ENCODE measurements at places on chromosomes 5 and 9. TPM values are rescaled to one million over a fixed set of nuclear protein-coding genes. Genes with fewer than 3 reads are reported as not detected.

DNA sequence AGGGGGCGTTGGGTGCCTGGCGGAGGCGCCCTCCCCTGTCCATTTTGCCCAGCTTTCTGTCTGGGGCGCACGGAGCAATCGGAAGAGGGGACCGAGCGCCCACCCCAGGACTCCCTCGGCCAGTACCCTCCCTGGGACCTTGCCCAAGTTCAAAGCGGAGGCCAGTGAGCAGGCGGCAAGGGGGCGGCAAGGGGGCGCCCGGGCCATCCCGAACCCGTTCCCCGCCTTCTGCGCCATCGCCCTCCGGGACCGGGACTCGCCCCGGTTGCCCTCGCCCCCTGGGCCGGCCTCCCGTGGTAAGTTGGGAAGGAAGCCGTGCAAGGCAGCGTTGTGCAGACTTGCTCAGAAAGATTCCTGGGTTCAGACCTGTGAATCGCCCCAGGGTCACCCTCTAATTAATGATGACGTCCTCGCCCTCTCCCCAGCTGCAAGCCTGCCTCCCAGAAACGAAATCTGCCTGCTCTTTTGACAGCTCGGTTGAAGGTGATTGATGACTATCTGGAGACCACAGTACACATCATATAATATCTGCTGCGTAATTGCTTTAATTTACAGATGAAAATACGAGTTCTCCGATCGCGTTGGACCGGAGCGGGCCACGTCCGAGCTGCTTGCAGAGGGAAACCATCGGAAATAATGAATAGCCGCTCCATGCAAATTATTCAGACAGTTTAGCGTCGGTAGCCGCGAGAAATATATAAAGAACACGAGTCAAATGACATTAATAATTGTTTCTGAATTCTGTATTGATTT is 1.4 kb upstream of the IRX4 start:
- peak; percentile 94 for DNase-seq

IRX2 gene
- 27.1 TPM for polyA plus RNA-seq

ADAMTSL2 gene
- polyA plus RNA-seq, result not detected

GRCh38 chr5:73996151-73996755 is 370.3 kb downstream of the ARHGEF28 start:
- no peak for DNase-seq

DNA sequence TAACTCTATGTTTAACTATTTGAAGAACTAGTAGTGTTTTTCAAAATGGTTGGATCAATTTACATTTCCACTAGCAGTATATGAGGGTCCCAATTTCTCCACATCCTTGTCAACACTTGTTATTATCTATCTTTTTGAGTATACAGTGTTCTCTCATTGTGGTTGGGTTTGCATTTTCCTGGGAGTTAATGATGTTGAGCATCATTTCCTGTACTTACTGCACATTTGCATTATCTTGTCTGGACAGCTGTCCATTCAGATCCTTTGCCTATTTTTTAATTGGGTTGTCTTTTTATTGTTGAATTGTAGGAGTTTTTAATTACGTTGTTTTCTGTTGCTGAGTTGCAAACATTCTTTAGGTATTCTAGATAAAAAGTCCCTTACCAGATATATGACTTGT is 103.4 kb upstream of the LRRTM2 start:
- DNase-seq, result no peak

GRCh38 chr5:176731506-176732160 is 78.7 kb upstream of the UNC5A start:
- DNase-seq, result no peak

- no peak for DNase-seq
Observed at GRCh38 chr5:17378346-17378997, 119.6 kb upstream of the TAF11L2 start.

NME5 gene
- polyA plus RNA-seq, result 0.05 TPM

GRCh38 chr9:114276908-114277821 is 45.7 kb upstream of the ORM1 start:
- DNase-seq, result peak; percentile 85

DNA sequence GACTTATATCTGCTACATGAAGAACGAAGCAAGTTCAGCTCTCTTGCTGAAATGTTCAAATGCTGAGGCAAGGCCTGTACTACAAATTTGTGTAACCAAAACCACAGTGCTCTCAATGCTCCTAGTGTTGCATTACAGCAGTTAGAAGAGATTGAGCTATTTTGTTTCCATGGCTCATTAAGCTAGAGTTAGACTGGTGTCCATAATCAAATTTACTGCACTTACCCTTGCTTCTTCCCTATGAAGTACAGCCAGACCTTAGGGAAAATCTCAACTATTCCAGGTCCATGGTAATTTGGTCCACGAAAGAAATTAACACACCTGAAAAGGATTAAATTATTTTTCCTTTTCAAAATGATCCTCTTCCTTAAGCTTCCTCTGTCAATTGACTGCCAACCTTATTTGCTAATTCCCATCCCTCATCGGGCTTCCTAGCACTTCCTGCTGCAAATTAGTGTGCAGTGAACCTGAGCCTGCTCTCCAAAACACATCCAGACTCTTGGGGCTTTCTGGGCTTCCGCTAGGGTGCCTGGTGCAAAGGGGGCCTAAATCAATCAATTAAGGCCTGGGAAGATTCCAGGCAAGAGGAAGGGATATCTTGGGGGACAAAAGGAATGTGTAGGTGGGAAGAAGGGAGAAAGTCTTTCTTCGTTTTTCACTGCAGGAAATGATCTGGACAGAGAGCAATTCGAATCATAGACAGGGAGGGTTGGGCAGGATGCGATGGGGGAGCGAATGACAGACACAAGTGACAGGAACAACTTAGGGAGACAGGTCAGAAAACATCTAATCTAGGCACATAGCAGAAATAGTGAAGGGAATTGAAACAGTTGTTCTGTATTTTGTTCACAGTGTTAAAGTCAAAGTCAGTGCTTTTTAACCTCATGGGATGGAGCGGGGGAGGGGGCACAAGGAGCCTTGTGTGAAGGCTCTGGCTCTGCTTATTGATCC is 542.4 kb downstream of the RAB3C start:
- DNase-seq, result no peak

DNA sequence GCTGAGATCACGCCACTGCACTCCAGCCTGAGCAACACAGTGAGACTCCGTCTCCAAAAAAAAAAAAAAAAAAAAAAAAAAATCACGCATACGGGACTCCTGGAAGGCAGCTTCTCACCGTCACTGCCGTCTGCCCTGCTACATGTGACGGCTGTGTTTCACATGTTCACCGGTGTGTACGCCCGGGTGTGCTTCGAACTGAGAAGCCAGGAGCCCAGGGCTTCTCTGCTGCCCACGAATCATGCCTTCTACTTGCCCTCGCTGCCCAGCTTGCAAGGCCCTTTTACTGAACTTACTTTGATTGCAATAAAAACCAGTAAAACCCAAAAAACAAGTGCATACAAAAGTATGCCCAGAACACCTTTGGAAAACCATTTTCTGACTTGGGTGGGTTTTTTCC is 5.8 kb upstream of the NKD2 start:
- no peak for DNase-seq

TAF9 gene
- 167 TPM for polyA plus RNA-seq

DNA sequence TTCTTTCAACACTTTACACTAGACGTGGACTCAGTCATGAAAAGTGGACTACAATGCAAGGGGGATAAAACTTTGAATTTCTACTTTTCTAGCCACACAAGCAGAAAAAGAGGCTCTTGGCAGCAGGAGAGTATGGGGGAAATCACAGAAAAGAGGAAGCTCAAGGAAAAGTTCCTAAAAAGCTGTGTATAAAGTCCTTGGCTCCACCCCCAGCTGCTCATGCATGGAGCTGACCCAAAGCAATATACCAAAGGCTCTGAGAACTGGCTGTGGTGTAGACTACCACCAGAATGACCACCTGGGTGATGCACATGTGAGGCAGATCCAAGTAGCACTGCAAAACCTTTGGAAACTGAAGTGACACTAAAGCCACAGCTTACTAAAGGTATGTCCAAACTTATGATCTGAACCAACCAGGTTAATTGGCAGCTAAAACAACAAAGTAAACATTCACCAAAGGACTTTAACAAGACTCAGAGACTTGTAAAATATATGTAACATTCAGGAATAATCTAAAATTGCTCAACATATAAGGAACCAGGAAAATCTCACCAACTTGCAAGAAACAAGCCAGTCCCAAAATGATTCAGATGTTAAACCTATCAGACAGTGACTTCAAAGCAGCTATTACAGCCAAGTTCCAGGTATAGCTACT is 55.5 kb upstream of the RASGRF2 start:
- DNase-seq, result no peak

ANKRD20A1 gene
- polyA plus RNA-seq, result 0.21 TPM

GRCh38 chr5:178651046-178651810 is 24.4 kb upstream of the CLK4 start:
- DNase-seq, result no peak

DNA sequence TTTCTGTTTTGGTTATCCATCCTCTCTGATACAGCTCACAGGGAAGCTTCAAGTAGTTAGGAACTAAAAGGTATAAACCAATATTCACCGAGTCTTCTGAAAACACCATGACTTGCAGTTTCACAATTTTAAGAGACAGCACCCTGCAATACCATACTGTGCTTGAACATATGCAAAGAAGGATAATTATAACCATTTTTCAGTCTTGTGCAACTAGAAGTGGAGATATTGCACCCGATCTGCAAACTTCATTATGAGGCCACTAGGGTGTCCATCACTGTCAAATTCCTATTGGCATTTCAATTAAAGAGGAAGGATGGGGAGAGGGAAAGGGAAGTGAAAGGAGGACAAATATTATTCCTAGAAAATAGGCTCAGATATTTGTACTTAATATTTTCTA is 32.4 kb upstream of the CEP120 start:
- DNase-seq, result no peak

SECISBP2 gene
- polyA plus RNA-seq, result 24.3 TPM

GRCh38 chr9:111051400-111051799 is 13.1 kb upstream of the LPAR1 start:
- DNase-seq, result no peak

GRCh38 chr5:14184725-14185124 is 41.6 kb downstream of the TRIO start:
- DNase-seq, result no peak

- no peak for DNase-seq
Observed at GRCh38 chr9:85223506-85224125, 518.1 kb downstream of the AGTPBP1 start.

FOXD4 gene
- polyA plus RNA-seq, result 0.22 TPM

LIFR gene
- 1.00 TPM for polyA plus RNA-seq

Measured in keratinocyte (primary cell).